ENCODE measurements at places on chromosomes 6 and 20. TPM values are rescaled to one million over a fixed set of nuclear protein-coding genes. Genes with fewer than 3 reads are reported as not detected.

RAMACL gene
- 1.6 TPM for total RNA-seq

HLA-DMB gene
- total RNA-seq: 0.38 TPM

C20orf144 gene
- total RNA-seq: not detected

GJA10 gene
- total RNA-seq: not detected

SCUBE3 gene
- total RNA-seq: not detected

All from bronchial epithelial cell (primary cell).